ENCODE measurements at places on chromosomes 12 and 14.

DNA sequence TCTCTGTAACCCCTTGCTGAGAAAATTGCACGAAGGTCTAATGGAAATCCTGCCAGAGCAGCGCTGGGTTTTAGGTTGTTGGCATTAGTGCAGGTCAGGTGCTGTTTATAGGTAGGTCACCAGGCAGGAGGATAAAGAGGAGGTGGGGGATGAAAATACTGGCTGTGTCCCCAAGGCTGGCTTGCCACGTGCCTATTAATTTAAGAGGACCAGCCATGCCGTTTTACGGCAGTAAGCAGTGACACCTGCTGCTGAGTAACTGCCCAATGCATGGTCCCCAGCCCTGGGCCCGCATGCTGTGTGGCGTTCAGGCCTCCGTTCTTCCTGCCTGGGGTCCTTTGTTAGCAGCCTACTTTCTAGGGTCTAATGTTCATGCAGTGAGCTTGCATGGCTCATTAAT lies 67.2 kb downstream of the WDR20 start:
- DNase-seq = no peak

GRCh38 chr14:99899578-99900178 lies 106.5 kb downstream of the EML1 start:
- no peak for DNase-seq

GRCh38 chr12:21763531-21763930 lies 11.0 kb downstream of the KCNJ8 start:
- DNase-seq = no peak

- no peak for DNase-seq
Observed at GRCh38 chr12:1880876-1881275, 37.6 kb downstream of the CACNA2D4 start.

- DNase-seq = no peak
Observed at GRCh38 chr14:77372304-77372841, 4.5 kb downstream of the TMED8 start.

DNA sequence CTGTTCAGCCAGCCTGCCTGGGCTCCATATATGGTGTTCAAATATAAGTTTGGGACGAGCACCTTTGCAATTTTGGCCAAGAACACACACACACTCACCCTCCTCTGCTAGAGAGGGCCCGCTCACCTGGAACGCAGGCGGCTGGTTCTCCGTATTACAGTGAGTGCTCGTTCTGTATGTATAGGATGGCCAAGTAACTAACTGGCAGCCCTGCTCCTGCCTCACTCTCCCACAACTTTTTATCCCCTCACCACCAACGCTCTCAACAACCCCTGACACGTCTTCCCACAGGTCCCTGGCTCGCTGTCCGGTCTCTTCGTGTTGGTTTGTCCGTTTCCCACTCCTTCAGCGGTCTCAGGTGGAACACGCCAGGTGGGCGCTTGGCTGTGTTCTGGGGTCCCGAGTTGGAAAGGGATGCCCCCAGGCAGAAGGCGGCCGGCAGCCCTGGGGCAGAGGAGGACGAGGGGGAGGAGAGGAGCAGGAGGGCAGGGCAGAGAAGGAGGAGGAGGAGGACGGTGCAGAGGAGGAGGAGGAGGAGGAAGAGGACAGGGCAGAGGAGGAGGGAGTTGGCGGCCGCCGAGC lies 398 bp upstream of the MSRB3 start:
- no peak for DNase-seq

DNA sequence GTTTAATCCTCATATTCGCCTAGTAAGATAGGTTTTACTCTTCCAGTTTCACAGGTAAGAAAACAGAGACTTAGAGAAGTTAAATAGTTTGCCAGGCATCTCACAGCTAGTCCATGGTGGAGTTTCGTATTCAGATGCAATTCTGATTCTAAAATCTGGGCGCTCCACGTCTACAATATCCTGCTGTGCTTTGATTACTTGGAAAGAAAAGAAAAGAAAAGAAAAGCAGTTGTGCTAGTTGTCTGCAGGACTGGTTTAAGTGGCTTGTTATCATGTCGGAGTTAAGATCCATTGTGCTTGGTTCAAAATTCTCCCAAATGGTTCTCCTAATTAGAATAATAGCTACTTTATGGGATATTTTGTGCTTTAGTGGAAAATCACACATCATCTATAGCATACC lies 18.6 kb downstream of the AKAP3 start:
- DNase-seq = no peak

- no peak for DNase-seq
Observed at GRCh38 chr12:49946497-49946896, 4.0 kb upstream of the AQP2 start.

DNA sequence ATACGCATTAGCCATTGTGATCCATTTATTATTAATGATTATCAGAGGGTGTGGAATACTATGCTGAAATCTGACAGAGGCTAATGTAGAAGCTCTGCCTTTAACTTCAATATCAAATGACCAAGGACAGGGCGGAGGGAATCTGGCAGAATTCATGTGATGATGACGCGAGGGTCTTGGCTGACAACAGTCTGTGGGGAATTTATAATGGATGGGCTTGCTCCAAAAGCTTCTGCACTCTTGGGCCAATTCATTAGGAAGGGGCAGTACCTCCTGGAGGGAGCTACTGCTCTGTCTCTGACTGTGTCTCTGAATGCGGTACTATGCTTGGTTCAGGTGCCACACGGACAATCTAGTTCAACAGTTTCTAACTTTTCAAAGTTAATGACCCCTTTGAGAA lies 46.2 kb downstream of the GALNT8 start:
- DNase-seq = no peak

DNA sequence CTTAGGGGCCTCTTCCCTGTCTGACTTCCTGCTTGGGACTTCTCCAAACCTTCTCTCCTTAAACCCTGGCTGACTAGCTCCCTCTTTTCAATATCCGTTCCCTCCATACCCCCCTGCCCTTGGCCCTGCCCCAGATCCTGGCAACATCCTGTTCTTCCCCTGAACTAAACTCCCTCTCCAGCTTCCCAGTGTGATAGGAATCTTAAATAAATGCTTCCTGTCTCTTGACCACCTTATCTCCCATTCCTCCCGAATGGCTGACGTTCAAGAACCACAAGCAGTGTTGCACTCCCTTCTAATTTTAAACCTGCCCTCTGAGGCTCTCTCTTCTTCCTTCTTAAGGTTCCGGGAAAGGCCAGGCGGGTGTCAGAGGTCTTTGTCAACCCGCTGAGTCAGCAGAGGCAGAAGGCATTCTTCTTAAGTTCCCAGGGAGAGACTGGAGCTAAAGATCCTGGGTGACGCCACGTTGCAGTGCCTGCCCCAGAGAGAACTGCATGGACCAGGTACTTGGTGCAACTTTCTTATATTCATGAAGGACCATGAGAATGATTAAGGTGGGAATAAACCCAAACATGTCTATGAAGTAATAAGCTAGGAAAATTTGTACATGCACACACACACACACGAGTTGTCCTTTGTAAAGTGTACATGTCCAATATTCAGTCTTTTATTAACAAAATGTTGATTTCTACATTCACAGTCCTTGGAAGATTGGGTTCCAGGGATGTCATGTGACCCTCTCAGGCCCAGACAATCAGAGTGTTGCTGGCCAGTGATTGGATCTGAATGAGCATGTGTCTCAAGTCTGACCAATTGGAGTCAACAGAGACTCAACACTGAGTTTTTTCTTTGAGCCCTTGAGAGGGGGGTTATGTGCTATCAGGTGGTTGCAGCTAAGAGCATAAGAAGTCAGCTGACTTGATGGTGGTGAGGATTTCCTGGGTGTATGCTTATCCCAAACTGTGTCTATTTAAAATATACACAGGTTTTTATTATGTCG lies 420.2 kb upstream of the TBX3 start:
- no peak for DNase-seq

- DNase-seq = no peak
Observed at GRCh38 chr12:79056775-79057174, 192.2 kb downstream of the SYT1 start.

- DNase-seq = no peak
Observed at GRCh38 chr14:29759521-29760340, 167.9 kb downstream of the PRKD1 start.

GRCh38 chr12:5348491-5348890 lies 83.4 kb upstream of the NTF3 start:
- no peak for DNase-seq

GRCh38 chr14:72024504-72024903 lies 92.3 kb downstream of the RGS6 start:
- no peak for DNase-seq

DNA sequence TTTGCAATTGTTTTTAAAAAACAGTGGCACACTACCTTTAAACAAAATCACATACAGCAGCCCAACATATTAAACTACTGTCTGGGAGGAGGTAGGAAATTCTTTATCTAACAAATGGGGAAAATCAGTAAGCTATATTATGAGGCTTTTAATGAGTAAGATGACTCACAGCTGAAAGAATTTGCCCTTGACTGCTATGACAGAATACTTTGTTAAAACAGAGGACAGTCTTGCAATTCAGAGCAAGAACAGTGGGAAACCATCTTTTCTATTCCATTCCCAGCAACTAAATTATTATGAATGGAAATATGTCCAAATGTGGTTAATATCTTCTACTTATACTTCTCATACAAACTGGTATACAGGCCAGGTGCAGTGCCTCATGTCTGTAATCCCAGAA lies 49.2 kb upstream of the SGPP1 start:
- DNase-seq = no peak

DNA sequence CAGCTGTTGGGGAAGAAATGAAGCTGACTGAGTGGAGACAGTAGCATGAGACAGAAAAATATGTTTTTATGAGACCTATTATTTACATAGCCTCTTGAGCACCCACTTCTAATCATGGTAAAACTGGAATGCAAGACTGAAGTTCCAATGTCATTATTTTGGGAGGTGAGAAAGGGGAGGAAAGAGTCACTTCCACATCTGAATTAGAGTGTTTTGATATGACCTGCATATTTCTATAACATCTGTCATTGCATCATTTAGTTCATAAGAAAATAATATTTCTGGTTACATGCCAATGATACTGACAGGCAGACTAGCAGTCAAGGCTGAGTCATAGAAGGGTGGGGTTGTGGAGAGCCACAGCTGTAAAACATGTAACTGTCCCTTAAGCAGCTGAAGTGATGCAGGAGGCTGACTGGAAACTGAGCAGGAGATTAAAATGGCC lies 26.7 kb downstream of the NTN4 start:
- no peak for DNase-seq

GRCh38 chr14:54784657-54785056 lies 118.0 kb downstream of the GCH1 start:
- no peak for DNase-seq

DNA sequence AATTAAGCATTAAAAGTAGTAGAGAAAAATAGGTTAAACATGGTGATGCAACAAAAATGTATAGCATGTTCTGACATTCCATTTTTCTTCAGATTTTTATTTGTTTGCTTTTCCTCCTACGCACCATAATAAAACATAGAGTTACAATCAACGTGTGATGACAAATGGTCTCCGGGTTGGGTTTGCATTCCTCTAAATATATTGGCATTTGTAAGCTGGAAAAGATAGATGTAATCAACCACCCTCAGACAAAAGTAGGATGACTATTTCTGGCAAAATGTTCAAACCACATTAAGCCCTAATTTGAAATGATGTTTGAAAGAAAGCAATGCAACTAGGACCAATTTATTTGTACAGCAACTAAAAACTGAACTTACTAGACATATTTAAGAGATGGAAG lies 58.4 kb downstream of the SLC25A21 start:
- no peak for DNase-seq

- DNase-seq = no peak
Observed at GRCh38 chr14:32625211-32625610, 296.1 kb downstream of the AKAP6 start.

DNA sequence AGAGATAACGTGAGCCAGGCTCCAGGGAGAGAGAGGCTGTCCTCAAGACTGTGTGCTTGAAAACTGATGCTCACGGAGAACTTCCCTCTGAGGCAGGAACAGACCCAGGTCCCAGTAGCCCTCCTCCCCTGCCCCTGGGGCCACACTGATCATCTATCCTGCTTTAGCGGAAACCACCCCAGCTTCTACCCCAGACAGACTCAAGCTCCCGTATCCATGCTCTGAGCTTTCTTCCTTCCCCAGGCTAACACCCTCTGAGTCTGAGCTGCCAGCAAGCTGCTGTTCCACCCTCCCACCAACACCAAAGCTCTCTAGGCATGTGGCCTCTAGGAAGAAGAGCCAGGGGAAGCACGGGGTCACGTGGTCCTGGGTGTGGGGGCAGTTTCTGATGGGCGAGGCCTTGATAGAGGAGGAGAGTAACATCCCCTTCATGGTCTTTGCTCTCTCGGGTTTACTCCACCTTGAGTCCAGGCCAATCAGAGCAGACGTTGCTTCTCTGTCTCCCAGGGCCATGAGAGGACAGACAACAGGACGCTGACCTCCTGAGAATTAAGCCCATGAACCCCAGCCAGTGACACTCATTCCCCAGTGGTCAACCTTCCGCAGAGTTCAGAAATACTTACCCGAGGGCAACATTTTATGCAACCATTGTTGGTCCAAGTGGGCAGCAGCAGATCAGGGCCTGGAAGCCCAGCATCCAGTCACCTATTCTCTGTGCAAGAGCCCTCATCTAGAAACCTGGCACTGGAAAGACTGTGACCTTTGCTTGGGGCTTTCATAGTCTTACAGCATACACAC lies 1.4 kb downstream of the PCK2 start:
- peak; percentile 70 for DNase-seq

DNA sequence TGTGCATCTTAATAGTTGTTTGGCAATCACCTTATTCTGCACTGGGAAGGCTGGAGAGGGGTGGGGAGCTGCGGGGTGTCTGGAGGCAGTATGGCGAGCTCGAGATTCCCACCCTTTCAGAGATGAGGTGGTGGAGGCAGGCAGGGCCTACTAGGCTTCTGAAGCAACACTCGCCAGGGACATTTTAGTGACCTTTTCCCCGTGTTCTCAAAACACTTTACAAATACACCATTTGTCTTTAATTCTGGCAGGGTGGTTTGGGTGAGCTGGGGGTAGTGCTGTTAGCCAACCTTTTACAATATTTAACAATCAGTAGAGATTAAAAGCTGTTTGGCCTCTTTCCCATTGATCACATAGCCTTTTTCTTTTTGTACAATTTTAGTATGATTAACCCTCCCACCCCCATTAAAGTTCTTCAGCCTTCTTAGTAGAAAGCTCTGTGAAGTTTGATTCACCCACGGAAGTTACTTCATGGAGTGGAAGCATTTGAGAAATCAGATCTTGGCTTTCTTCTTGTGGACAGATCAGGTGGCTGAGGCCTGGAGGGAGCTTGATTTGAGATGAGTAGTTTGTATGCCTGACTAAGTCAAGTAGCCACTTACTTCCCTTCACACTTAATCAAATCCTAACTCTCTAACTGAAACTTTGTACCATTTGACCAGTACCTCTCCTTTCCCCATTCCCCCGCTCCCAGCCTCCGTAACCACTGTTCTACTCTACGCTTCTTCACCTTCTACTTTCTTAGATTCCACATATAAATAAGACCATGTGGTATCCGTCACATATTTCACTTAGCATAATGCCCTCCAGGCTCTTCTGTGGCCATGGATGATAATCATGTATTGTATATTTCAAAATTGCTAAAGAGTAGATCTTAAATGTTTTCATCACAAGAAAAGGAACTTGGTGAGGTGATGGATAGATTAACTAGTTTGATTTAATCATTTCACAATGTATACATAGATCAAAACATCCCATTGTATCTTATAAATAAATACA lies 41.0 kb downstream of the TRAF3 start:
- no peak for DNase-seq

GRCh38 chr14:100911665-100912316 lies 8.3 kb upstream of the RTL1 start:
- no peak for DNase-seq

- DNase-seq = no peak
Observed at GRCh38 chr12:59808317-59808910, 212.6 kb downstream of the SLC16A7 start.

- no peak for DNase-seq
Observed at GRCh38 chr12:64577046-64577445, 33.2 kb upstream of the RASSF3 start.

- no peak for DNase-seq
Observed at GRCh38 chr12:116980083-116980482, 69.3 kb downstream of the FBXW8 start.
